ENCODE measurements at places on chromosomes 7 and 10. TPM values are rescaled to one million over a fixed set of nuclear protein-coding genes. Genes with fewer than 3 reads are reported as not detected.

FZD8 gene
- 20.8 TPM for total RNA-seq

SFRP5 gene
- 12.8 TPM for total RNA-seq

DNA sequence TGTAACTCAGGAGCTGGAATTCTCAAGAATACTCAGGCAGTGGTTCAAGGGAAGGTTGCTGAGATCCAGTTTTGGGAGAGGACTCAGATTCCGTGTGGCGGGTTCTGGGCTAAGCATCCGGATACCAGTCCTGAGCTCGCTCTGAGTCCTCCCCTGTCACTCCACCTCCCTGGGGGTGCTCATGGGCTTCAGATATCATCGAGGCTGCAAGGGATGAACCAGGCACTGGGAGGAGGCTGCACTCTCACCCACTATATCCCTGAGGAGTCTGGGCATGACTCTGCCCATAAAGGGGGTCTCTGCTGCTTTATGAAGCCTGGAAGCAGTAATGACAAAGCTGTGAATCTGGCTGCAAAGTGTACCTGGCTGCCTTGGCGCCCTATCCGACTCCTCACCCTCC is 188.5 kb downstream of the TNS3 start:
- no peak for DNase-seq

GRCh38 chr10:128049226-128050120 is 76.8 kb downstream of the MKI67 start:
- DNase-seq: no peak

GRCh38 chr10:121516093-121516865 is 82.0 kb downstream of the FGFR2 start:
- DNase-seq: no peak

- DNase-seq: peak; percentile 51
These were observed 166.9 kb upstream of the RNF32 start for GRCh38 chr7:156473476-156474240.

GRCh38 chr7:65373608-65374351 is at the start of gene ZNF92:
Gene ZNF92 (plus strand): TSS chr7:65373855. CDS start chr7:65373998, 143 bp downstream.
- DNase-seq: peak; percentile 98

DNA sequence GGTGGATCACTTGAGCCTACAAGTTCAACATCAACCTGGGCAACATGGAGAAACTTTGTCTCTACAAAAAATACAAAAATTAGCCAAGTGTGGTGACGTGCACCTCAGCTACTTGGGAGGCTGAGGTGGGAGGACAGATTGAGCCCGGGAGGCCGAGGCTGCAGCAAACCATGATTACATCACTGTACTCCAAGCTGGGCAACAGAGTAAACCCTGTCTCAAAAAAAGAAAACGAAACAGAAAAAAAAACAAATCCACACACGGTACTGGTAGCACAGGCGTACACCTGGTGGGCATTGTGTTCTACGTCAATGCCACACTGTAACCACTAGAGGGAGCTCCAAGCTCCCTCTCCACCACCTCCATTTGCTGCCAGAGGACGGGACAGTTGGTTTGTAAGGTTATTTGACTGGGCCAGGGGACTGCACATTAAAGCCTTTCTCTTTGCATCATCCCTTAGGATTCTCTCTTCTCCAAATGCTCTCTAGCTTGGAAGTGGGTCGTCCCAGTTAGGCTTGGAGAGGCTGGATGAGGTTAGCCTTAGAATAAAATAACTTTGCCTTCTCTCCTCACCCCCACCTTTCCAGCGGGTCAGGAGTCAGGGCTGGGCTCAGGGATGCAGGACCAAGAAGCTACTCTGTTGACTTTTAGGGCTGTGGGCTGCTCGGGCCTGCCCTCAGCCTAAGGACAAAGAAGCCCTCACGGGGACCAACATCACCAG is 130.8 kb downstream of the SORBS1 start:
- peak; percentile 72 for DNase-seq

DNA sequence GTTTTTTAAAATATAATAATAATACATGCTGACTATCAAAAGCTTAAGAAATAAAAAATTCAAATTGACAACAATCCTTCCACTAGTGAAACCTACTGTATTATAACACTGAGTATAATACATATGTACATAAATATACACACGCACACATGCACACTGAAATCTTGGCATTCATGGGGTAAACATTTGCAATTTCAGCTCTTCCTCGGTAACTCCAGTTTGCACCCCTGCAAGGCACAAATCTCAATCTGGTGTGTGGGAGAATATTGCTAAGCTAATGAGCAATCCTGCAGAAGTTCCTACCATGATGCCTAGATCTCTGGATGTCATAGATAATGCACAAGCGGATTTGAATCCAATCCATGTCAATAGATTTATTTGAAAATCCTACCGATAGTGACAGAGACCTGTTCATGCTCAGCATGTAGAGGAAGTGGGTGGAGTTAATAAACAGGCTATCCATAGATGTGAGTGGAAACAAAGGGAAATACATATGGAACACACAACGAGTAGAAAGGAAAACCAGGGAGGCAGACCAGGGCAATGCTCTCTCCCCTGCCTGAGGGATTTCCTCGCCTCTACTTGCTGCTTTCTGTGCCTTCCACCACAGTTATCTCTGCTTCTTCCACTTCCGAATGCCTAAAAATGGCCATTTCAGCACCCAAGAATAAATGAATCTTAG is 38.1 kb upstream of the LANCL2 start:
- DNase-seq: no peak

DNA sequence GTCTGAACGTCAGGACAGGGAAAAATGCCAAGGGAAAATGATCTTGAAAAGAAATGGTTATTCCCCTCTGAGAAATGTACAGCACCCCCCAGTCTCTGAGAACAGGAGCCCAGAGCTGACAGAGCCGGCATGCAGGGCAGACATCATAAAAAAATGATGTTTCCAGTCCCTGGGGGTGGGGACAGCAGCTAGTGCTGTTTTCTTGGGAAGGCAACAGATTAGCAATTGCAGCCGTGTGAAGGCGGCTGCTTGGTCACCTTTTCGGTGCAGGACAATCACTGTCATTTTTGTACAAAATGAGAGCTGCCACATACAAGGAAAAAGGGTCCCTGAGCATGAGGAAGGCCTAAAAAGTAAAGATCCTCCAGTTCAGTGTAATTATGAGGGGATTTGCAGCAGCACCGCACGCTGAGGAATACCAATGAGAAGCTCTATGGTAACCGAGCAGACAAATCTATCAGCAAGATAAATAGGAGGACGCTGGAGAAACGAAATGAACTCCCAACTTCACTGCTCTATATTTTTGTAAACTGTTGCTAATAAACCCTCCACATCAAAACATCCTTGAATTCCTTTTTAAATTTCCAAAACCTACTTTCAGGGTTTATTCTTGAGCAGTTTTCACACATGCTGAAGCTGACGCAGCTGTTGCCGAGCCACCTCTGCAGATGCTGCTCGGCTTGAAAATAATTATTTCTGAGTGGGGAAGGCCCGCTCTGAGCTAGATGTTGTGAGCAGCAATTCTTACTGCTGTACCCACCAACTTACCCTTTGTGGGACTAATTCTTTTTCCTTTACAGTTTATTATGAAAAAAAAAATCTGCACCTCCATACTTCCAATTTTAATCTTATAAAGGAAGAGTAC is 98.2 kb upstream of the NEBL start:
- peak; percentile 49 for DNase-seq

DNA sequence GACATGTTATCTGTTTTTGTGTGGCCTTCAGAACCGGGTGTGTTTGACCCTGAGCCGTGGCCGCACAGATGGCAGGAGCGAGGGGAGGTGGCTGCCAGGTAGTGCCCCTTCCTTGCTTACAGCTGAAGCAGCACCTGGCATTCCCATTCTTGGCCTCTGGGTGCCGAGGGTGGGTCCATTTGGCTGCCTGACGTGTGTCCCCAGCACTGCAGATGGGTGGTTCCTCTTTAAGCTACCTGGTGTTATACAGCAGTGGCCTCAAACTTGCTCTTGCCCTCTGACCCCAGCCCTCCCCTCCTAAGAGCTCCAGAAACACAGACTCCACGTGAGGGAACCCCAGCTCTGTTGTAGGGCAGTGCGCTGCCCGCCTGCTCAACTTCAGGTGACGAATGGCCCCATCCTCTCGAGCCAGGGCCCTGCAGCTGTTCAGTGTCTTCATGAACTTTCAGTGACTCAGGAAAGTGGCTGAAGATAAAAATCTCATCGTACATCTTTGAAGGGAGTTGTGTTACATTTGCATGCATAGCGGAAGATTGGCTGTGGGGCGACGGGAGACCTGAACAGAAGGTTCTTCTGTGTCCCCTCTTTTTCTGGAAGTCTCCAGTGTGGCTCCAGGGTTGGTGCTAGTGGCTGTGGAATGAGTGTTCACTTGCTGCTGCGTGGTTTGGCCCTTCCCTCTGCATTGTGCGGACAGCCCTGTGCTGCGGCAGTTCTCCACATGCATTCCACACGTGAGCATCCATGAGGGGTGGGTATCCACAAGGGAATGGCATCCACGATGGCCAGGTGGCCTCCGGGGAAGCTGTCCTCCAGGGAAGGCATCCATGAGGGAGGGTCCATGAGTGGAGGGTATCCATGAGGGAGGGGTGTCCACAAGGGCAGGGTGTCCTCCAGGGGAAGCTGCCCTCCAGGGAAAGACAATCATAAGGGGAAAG is 91.6 kb downstream of the INPP5A start:
- DNase-seq: no peak

Data from lung (tissue), 17 donors.